ENCODE measurements at places on chromosomes 7 and 10.

- no peak for DNase-seq
Observed at GRCh38 chr10:125102246-125102645, 58.1 kb downstream of the CTBP2 start.

GRCh38 chr10:78925275-78925674 lies 143.5 kb upstream of the ZMIZ1 start:
- DNase-seq: no peak

DNA sequence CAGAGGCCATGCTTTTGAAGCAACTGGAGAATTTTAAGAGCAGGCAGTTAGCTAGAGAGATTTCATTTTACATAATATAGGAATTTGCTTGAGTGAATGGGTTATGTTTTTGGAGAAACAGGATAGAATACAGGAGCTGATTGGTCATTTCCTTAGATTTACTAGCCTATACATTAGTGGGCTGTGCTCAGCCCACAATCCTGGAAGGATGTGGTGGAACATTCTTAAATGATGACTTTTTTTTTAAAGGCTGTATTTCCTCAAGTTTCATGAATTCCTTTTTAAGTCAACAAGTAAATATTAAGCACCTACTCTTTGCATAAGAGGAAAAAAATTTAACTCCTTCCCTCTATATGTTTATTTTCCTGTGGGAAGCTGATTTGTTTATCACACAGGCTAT lies 314.4 kb upstream of the BMPER start:
- DNase-seq: no peak

DNA sequence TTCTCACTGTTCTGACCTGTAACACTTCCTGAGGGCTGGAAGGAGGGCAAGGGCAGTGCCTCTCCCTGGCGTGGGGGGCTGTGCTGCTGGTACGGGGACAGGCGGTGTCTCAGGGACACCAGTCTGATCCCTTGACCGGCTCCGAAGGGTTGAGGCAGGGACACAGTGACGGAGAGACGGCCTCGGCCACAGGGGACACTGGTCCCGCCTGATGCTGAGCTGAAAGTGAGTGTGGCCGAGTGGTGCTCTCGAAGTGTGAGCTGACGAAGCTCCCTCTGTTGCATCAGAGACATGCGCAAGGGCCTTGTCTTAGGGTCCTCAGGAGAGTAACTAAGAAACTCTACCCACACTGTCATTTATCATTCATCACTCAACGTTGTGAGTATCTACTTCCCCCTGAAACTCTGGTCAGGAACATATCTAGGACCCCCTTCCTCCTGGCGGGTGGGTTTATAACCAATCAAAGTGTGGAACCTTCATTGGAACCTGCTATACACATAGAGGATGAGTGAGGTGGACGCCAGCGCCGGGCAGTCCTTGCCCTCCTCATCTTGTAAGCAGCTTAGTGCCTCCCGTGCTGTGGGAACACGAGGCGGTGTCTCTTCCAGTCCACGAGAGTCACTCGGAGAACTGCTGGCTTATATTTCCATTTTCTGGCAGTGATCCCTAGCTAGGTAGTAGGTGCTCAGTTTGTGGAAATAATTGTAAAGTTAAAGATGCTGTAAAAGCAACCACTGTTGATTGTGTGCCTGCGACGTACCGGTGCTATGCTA lies 283.1 kb downstream of the DNAJB6 start:
- DNase-seq: no peak

DNA sequence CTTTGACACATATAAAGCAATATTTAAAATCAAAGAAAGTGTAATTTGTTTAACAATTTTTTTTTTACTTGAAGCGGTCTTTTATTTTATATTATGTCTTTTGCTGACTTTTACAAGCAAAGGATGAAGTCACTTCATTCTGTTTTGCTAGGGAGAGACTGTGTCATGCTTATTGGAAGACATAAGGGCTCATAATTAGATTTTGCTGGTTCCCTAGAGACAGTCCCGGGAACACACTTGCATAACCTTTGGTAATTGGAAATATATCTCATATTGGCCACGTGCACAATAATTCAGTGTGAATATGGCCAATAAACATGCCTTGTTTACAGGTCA lies 448 bp upstream of the NET1 start:
- no peak for DNase-seq

DNA sequence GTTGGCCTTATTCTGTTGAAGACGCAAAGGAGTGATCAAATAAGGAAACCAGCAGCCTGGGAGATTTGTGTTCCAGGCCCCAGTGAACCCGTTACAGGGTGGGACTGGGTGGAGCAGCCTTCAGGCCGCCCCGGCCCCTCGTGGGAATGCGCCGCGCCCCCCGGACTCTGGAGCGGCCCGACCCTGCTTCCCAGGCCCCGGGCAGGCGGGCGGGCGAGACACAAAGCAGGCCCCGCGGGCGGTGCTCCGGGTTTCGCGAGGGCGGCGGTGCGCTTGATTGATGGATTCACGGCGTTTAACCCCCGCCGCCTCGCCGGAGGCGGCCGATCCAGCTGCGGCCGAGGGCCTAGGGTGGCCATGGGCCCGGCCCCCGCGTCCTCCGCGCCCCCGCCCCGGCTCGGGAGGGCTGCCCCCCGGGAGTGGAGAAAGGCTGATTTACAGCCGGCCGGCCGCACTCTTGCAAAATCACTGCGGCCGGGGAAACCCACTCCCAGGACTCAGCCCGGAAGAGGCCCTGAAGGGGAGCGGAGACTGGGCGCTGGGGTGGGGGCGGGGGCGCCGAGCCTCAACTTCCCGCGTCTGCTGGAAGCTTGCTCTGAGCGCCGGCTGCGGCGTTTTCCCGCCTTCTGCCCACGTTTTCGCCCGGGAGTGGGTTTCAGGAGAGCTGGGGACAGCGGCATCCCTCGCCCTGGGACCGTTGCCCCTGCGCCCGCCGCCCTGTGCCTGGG lies 299.6 kb upstream of the NFE2L3 start:
- DNase-seq: no peak

DNA sequence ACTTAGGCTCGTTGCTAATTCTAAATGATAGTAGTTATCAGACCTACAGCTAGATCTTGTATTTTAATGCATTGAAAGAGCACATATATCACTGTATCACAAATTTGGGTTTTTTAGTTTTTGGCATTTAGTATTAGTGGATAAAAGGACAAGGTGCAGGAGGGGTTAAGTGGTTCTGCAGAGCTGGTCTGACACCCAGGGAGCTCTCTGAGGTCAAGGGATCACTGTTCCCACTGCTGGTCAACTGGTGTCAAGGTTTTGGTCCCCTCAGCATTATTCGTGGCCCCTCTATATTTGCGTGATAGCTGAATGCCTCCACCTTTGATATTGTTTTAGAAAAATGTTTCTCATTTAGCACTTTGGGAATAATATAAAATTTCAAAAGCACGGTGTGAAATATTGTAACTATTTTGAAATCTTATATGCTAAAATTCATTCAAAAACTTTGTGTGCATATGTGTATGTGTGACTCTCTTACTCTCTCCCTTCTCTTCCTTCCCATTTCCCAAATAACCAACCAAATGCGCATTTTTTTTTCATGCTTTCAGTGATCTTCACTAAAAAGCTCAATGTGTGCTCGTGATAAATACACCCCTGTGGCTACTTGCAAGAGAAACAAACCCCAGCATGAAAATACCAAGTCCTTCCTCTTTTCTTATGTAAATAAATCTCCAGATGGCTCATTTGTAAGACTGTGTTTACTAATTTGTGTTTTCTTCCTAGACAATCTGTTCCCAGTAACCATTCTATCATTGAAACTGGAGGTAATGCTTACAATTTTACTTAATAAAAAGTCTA lies 309.2 kb downstream of the FGFR2 start:
- no peak for DNase-seq

DNA sequence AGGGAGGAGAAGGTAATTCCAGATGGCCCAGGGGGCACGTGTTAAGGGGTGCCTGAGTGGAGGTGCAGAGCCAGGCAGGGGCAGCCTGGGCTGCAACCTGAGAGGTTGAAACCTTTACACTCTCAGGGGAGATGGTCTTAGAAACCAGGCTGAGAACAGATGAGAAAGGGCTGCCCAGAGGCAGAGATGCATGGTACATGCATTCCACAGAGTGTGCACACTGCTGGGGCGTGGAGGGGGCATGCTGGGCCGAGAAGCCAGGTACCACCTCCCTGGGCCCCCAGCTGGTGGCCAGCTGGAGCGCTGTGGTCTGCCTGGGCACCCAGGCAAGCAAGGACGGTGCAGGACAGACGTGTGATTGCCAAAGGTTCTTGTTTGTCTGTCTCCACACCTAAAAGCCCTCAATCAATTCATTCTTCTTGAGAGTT lies 14.1 kb upstream of the CSGALNACT2 start:
- DNase-seq: no peak

DNA sequence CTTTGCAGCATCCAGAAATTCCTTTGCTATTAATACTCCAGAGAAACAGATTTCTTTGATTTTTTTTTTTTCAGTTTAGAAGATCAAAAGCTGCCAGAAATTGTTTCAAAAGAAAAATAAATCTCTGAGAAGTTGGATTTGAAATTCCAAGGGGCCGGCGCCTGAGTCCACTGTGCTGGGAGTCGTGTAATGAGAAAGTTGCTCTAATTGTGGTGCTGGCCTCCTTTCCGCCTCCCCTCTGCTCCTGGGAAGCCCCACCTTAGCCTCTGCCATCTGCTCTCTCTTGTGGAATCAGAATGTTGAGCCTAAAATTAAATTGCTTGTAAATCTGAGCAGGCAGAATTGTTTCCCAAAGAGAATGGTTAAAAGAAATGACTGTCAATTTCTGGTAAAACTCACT lies 93.3 kb downstream of the EMX2 start:
- DNase-seq: no peak

DNA sequence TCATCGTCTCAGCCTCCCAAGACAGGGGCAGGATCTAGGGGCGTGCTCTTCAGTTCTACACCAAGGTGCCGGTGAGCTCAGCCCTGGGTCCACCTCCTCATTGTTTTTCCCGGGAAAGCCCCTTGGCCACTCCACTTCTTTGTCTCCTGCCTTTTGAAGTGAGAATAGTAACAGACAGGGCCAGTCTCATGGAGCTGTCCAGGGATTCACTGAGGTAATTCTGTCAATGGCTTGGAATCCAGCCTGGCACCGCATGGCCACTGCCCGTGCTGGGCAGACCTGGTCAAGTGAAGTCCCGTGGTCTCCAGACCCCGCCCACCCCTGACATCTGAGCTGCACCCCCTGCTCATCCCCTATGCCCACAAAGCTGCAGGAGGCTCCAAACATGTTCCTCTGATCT lies 138.9 kb downstream of the TNS3 start:
- no peak for DNase-seq

DNA sequence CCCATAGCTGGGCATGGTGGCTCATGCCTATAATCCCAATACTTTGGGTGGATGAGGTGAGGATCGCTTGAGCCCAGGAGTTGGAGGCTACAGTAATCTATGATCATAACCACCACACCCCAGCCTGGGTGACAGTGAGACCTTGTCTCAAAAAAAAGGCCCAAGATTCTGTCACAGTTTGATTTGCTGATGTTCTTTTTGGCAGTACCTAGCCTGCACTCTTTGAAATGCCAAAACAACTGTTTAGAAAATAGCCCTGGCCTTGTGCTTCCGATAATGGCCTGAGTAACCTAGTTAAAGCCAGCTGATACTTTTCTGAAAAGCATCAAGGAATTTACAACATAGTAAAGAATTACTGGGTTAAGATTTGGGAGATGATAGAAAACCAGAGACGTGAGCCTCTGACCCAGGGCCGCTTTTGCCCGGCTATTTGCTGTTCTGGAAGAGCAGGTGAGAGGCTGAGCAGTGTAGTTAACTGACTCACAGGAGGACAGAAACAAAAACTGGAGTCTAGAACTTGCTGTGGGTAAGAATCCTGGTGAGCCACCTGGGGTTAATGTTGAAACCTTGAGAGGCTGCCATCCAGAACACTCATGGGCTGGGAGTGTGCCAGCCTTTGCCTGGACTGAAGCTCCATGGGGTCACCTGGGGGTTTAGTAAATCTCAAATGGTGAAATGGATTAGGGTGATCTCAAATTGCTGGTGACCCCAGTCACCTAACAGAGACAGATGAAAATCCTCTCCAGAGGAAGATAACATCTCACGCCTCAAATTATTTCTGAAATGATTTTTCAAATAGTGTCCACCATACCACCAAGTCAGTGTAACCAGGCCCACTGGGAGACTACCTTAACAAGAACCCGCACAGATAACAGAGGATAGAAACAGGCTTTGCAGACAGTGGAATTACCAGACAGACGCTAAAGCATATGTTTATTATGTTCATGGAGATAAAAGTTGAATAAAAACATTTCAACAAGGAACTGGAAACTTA lies 51.8 kb downstream of the GALNT11 start:
- no peak for DNase-seq

DNA sequence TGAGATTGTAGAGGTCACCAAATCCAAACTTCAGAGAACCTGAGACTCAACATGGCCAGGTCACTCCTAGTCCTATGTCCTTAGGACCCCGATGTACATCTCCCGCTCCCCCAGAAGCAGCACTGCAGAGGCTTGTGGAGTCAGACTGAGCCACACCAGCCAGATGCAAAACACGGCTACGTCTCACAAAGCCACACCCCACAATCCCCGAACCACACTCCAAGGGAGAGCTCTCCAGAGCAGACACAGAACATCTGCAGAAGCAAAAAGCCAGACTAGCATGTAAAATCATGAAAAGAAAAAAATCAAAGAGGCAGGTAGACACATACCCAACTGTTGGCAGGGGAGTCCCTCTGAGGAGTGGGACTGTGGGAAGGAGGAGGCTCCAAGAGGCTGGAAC lies 104.9 kb downstream of the CTBP2 start:
- no peak for DNase-seq

GRCh38 chr7:127890726-127891125 lies 140.5 kb downstream of the LRRC4 start:
- no peak for DNase-seq

DNA sequence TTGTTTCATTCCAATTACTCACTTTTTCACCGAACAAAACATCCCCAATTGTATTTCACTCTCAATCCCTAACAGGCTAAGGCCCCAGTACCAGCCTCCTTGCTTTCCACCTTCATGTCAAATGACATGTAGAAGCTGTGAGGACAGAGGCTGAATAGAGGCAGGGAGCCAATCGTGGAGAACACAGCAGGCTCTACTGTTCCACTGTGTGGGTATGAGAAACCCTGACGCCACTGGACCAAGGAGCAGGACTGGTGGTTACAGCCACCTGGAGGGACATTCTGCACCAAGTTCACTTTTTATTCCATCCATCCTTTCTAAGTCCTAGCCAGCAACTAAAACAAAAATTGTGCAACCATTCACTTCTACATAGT lies 502.8 kb downstream of the SORCS1 start:
- no peak for DNase-seq

DNA sequence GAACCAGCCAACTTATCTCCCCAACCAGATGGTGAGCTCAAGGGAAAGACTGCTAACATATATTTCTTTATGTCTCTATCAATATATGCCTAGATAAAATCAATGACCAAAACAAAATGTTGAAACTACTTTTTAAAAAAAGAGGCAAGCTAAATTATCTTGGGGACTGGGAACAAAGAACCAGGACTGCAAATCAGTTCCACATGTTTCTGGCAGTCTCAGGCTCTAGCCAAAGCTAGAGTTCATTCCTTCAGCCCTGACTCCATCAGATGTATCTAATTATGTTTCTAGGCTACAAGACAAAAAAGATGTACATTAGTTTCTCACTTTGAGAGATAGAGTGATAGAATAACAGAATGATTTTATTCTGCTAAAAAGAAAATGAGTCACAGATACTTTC lies 1290.3 kb upstream of the SORCS1 start:
- no peak for DNase-seq
